ENCODE measurements at places on chromosomes 2 and 18.

DNA sequence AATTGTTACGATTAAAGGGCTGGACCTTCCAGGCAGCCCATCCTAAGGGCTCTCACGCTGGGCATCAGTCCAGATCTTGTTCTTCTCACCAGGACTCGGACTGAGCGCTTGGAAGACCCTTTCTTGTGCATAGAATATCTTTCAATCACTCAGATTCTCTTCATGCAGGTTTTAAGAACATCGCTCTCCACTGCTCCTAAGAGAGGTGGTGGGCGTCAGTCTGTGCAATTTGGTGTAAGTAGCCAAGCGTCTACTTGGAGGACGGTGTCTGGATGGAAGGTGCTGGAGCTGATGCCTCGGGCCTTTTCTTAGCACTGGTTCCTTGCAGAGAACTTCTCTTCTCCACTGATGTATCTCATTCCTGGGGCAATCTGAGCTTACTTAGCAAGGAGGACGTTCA, 68.7 kb downstream of the ASB1 start:
- DNase-seq, result no peak

DNA sequence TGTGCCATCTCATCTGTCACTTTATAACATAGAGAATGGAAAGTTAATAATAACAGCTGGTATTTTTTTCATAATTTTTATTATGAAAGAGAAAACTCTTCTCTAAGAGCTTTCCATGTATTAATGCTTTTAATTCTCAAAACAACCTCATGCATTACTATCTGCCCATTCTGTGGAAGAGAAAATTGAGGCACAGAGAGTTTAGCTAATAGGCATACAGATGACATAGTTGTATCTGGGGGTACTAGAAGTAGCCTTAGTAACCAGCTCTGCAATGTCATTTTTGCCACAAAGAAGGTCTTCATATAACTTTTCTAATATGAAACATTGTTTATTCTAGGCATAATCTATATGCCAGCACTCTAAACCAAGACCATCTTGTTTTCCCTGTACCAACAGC, 36.3 kb upstream of the COBLL1 start:
- no peak for DNase-seq

- no peak for DNase-seq
These were observed 132.2 kb upstream of the CXCR4 start for GRCh38 chr2:136250131-136250530.

DNA sequence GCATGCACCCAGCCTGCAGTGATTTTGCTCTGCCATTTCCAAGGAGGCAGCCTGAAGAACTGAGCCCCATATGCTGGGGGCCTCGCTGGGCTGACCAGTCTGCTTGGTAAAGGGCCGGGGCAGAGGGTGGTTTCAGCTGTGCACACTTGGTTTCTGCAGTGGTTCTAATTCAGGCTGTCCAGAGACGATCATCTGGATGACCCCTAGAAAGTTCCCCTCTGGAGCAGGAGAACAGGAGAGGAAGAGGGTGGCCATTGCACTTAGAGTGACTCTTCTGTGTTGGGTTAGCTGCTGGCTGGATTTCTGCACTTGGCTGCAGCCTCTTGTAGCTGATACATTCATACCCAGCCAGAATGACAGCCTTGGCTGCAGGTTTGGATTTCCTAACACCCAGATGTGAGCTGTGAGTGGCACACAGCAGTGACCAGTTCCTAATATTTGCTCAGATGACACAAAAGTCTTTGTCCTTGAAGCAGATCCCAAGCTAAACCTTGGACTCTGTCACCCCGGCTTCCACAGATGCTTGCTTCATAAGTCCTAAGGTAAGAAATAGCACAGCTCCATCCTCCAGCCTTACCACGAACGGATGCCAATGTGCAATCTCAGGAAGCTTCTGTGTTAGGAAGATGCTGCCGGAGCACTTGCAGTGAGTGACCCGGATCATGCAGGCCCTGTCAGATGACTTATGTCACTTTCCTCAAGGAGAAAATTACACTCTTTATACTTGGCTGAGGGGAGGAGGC, 105.6 kb downstream of the HNRNPLL start:
- DNase-seq, result no peak

- no peak for DNase-seq
These were observed 89.9 kb upstream of the CD226 start for GRCh38 chr18:70037431-70038061.

GRCh38 chr18:9638886-9639285, 24.5 kb upstream of the PPP4R1 start:
- no peak for DNase-seq

GRCh38 chr2:20722592-20723240, 55.8 kb downstream of the GDF7 start:
- DNase-seq, result no peak

DNA sequence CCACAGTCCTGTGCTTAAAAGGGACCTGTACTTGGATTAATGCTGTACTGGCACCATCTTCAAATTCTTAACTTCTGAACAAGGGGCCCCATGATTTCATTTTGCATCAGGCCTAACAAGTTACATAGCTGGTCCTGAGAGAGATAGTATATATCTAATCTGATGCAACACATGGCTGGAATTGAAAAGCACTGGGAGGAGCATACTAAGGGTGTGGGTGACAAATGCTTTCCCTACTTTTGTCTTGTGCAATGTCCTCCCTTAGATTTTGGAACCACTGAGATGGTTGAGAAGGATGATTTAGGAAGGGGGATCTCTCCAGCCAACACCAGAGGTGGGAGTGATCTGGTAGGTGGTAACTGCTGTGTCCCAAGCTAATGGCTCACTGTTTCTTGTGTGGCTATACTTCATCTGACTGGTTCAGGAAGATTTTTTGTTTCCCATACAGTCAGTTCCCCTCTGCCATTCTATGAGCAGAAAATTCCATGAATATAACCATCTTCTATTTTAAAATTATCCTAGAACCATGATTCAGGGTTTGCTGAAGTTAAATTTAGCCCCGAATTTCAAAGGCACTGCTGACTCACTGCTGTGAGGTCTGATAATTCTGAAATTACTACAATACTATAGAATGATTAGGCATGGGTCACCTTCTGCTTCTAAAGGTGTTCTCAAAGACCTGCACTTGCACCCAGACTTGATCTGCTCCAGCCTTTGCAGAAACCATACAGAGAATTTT, 108.3 kb upstream of the NCKAP5 start:
- no peak for DNase-seq

DNA sequence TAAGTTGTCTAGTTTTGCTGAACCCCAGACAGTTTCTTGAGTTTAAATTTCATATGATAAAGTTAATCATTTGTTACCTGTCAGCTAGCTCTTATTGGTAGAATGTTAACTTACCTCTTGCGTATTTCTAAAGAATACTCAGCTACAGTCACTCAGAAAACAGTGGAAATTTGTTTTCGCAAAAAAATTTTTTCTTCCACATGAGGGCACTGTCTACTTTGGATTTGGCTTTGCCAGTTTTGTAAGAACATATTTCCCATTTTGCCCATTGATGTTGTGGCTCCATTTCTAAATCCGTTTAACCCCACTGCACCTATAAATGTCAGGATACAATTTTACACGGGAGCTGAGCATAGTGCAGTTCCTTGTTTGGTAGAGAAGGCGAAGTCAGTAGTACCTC, 19.1 kb upstream of the GCFC2 start:
- no peak for DNase-seq

GRCh38 chr2:146481629-146482028, 1363.2 kb upstream of the ACVR2A start:
- no peak for DNase-seq

DNA sequence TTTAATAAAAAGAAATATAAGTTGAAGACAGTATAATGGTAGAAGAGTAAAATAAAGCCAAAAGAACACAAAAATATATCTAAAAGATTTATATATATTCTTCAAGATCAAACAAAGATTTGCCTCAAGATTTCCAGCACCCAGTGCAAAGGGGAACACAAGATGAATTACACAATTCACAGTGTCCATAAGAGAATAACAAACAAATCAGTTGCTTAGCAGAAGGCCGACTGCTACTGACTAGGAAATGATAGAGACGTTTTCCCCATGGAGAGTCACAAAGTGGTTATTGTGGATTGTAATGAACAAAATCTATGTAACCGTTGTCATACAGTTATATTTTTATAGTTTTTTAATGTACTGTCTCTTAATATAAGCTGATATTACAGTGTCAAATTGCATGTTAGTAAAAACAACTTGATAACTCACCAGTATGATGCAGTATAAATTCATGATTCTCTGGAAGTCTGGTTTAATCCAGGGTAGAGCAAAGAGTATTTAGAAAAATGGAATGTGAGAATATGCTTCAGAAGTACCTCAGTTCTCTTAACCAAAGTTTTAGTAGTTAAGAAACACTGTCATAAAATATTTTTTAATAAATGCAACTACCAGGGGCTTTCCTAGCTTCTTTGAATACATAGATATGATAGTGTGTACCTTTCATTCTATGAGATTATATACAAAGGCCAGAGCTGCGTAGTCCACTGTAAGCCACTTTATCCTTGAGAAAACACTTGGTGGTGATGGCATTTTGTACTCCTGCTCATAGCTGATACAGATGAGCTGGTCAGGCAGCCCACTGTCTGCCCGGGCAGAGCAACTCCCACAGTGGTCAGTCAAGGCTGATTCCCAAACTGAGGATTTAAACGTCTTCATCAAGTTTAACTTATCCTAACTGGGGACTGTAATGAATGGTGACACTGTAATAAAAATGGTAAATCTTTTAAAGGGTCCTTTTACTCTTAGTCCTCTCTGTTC, 180.5 kb upstream of the DTNA start:
- no peak for DNase-seq
